ENCODE measurements at places on chromosomes 12 and 14. TPM values are rescaled to one million over a fixed set of nuclear protein-coding genes. Genes with fewer than 3 reads are reported as not detected.
A peak's percentile ranks its signal among the peaks of the same experiment; 100 is the strongest.

- DNase-seq, result no peak
Observed at GRCh38 chr12:104355630-104356029, 52.1 kb downstream of the EID3 start.

DNA sequence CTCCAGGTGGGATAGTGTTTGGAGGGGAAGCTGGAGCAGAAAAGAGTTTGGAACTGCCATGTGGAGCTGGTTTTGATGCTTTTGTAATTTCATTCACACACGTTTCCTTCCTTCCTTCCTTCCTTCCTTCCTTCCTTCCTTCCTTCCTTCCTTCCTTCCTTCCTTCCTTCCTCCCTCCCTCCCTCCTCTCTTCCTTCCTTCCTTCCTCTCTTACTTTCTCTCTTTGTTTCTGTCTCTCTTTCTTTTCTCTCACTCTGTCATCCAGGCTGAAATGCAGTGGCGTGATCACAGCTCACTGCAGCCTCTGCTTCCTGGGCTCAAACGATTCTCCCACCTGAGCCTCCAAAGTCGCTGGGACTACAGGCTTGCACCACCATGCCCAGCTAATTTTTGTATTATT, 168.0 kb upstream of the ARID2 start:
- no peak for DNase-seq

- peak; percentile 27 for DNase-seq
Observed at GRCh38 chr14:31206536-31207286, 882 bp downstream of the HECTD1 start.

GRCh38 chr12:131723532-131723931, 12.6 kb downstream of the SFSWAP start:
- no peak for DNase-seq

- DNase-seq, result no peak
Observed at GRCh38 chr12:76855271-76855670, 23.5 kb downstream of the CSRP2 start.

DNA sequence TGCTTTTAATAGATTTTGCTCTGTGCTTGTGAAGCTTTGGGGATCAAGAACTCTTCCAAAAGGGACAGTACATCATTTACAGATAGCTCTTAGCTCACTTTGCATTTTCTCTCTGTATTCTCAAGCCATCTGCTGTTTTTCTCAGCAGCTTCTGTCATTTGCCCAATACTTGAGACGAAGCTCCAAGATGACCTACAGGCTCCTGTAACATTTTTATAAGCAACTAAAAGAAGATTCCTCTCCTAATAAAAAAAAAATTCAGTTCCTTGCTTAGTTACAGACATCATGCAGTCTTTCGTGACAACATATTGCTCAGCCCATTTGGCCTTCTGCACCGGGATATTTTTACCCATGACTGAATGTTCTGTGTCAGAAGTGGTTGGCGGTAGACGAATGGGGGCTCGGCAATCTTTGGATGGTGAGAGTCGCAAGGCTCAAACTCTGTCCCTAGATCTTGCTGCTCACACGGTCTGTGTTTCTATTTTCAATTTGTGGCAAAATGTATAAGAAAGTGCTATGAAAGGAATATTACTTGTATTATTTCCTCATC, 215.6 kb downstream of the FSCB start:
- DNase-seq, result no peak

- DNase-seq, result no peak
Observed at GRCh38 chr12:109757671-109758265, 44.1 kb downstream of the FAM222A start.

- no peak for DNase-seq
Observed at GRCh38 chr12:100356644-100357223, at the start of gene SLC17A8. Gene SLC17A8, plus strand, starts transcription at chr12:100357074. Its CDS starts 318 bp downstream, at chr12:100357392.

- DNase-seq, result no peak
Observed at GRCh38 chr12:91603060-91603459, 420.4 kb upstream of the DCN start.

DNA sequence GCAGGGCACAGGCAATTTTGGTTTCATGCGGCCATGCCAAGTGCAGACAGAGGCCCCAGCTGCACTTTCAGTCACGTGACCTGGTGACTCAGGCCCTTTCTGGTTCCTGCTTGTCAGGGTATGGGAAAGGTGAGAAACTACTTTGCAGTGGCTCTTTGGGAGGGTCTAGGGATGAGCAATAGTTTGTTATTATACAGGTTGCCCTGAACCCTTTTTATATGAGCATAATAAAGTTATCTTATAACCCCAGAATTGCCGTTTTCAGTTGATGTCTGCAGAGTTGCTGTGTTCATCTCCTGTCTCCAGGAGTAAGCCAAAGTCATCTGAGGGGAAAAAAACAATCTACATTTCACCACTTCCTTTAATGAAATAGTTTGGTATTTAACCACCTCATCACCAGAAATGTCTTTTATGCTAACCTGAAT, 30.9 kb upstream of the EMP1 start:
- no peak for DNase-seq

DNA sequence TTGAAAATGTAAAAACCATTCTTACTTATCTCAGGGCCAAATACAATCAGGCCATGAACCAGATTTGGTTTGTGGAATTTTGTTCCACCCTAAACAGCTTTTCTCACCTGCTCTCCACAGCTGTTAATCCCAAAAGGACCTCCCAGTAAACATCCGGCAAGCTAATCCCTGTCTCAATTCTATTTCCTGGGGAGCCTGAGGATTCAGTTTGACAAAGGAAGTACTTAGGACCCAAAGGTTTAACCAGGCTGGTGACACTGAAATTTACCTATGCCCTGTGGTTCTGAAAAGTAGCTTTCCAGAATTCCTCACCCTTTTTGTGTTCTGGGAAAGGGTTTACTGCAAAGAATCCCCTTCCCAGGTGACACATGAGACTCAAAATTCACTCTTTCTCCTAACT, 15.0 kb downstream of the CAPZA3 start:
- DNase-seq, result no peak

C14orf93 gene
- 18.8 TPM for polyA plus RNA-seq

OTUB2 gene
- polyA plus RNA-seq, result 4.6 TPM

NOVA1 gene
- 23.8 TPM for polyA plus RNA-seq

RAD9B gene
- polyA plus RNA-seq, result 1.2 TPM

SIX4 gene
- 6.5 TPM for polyA plus RNA-seq

RNF212B gene
- polyA plus RNA-seq, result 1.9 TPM

DEPDC4 gene
- 4.0 TPM for polyA plus RNA-seq

SDR9C7 gene
- polyA plus RNA-seq, result 0.10 TPM

RDH16 gene
- polyA plus RNA-seq, result 1.3 TPM
